ENCODE measurements at places on chromosomes 3 and 15. TPM values are rescaled to one million over a fixed set of nuclear protein-coding genes. Genes with fewer than 3 reads are reported as not detected.

Gene CPN2
- not detected for total RNA-seq

Gene CHST14
- total RNA-seq: 10.8 TPM

DNA sequence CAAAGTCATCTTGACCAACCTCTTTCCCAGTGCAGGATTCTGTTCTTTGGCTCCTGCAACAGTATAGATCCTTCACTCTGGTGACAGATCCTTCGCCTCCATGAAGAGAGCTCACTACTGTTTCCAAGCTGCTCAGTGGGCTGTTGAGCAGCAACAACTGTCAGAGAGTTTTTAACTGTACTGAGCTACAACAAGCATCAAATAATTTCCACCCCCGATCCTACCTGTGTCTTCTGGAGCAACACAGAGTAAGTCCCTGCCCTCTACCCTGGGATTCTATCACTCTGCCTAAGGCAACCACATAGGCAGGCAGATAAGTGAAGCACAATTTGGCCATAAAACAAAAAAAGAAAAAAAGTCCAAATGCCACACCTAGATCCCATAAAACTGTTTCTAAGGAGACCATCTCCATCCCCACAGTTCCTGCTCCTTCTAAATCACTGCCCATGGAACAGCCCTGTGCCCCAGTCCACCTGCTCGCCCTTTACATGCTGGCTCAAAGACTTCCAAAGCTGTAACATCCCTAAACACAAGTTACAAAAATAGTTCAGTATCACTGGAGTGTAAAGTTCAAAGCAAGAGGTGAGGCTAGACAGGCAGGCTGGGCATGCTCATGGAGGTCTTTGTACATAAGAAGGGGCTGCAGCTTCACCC, 37.8 kb upstream of the ANPEP start:
- DNase-seq: no peak

- DNase-seq: peak; percentile 68
Observed at GRCh38 chr15:50247819-50248655, 17.5 kb downstream of the HDC start.

- no peak for DNase-seq
Observed at GRCh38 chr3:134232151-134232550, 18.5 kb downstream of the RYK start.

- DNase-seq: no peak
Observed at GRCh38 chr3:103380391-103380790, 945.6 kb downstream of the ZPLD1 start.

GRCh38 chr3:58388550-58389091, 45.0 kb downstream of the PDHB start:
- DNase-seq: no peak

DNA sequence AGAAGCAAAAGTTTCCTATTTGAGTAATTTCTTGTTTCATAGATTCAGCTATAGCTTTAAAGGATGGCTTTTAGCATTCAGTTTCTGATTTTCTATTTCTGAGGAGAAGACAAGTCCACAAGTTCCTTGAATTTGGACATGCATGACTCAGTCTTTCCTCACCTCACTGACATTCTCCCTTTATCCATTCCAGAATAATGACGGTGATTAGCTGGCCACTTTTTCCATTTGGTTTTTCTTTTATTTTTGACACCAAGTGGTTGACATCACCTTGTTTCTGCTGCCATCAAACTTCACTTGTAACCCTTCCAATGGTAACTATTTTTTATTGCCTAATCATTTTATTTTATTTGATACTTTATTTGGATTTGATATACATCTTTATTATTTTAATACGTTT, 404.4 kb upstream of the KCNMB2 start:
- DNase-seq: no peak
